ENCODE measurements at places on chromosomes 2 and 18.

DNA sequence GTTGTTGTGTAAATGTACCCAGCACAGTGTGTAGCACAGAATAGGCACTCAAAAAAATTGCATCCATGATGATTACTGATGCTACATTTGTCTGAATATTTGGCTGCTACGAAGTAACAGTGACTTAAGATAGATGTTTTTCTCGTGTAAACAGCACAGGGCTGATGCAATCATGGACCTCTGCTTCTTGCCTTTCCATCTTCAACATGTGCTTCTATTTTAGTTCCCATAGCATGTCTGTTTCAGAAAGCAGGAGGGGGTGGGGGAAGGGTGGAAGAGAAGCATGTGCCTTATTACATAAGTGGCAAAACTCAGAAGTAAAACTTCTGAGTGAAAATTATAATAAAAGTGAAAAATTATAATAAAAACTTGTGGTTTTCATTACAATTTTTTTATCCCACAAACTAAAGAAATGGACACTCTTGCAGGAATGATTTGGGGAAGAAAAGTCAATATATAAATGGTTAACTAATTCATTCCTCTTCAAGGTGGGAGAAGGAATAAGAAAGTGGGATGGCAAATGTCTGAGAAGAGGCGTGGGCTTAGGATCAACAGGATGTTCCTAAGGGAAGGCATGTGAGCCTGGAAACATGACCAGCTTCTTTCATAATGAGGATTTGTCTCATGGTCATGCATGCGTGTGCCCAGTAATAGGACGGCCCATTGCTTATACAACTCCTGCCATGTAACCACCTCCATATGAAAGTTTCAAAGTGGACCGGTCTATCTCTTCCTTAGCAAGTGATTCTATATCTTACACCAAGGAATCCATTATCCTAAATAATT is 27.2 kb downstream of the CCBE1 start:
- DNase-seq: no peak

- no peak for DNase-seq
These were observed 18.8 kb downstream of the TEX44 start for GRCh38 chr2:231611273-231612108.

DNA sequence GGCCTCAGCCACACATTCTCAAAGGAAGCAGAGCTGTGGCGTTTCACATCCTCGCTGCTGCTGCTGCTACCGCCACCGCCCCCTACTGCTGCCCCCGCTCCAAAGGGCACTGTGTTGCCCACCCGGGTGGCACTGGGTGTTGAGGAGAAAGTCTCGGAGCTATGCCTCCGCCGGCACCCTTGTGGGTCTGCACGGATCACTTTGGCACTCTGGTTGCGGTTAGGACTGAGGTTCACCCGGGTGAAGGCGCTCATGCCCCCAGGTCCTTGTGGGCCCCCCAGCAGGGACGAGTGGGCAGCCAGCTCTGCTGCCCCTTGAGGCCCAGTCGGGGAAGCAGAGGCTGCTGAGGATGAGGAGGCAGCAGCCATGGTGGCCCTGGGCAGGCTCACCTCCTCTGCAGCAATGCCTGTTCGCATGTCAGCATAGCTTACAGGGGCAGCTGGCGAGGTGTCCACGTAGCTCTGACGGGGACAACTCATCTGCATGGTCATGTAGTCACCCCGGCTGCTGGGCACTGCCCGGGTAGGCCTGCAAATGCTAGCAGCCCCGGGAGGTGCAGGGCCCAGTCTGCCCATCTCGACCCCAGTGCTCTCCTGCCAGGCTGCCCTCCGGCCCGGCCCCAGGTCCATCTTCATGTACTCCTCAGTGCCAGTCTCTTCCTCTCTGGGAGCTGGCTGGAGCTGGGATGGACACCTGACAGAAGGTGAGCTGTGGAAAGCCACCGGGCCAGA is 4.2 kb downstream of the IRS1 start:
- DNase-seq: no peak

- no peak for DNase-seq
These were observed 71.0 kb downstream of the GALNT14 start for GRCh38 chr2:31067259-31067658.
